ENCODE measurements at places on chromosomes 1 and 21.
A peak's percentile ranks its signal among the peaks of the same experiment; 100 is the strongest.

- DNase-seq = no peak
Measured at GRCh38 chr1:213844632-213845031, 143.1 kb upstream of the PROX1 start.

GRCh38 chr1:118979754-118980575 lies 8.2 kb downstream of the TBX15 start:
- no peak for DNase-seq

DNA sequence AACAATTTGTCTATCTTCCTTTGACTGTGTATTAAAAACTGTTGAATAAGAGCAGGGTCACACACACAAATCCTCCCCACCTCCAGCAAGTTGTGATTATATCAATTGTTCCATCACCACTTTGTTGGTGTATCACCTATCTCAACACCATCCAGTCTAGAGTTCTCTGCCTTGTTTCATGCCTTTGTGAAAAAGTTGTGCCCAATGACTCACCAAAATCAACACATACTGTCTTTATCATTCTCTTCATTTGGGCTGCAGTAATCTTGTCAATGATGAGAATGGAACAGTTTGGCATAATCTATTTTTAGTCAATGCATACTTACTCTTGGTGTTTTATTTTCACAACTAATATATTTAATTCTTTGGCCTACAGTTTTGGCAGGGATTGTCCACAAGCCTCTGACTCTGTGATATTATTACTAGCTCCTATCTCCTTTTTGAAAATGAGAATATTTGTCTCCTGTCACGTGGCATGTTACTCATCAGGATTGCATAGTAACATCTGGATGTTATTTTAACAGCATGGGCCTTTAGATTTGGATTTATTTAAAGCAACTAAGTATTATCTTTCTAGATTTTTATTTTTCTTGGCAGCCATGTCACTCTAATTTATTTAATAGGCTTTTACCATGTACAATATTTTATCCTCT lies 5.1 kb downstream of the C1orf87 start:
- DNase-seq = no peak

DNA sequence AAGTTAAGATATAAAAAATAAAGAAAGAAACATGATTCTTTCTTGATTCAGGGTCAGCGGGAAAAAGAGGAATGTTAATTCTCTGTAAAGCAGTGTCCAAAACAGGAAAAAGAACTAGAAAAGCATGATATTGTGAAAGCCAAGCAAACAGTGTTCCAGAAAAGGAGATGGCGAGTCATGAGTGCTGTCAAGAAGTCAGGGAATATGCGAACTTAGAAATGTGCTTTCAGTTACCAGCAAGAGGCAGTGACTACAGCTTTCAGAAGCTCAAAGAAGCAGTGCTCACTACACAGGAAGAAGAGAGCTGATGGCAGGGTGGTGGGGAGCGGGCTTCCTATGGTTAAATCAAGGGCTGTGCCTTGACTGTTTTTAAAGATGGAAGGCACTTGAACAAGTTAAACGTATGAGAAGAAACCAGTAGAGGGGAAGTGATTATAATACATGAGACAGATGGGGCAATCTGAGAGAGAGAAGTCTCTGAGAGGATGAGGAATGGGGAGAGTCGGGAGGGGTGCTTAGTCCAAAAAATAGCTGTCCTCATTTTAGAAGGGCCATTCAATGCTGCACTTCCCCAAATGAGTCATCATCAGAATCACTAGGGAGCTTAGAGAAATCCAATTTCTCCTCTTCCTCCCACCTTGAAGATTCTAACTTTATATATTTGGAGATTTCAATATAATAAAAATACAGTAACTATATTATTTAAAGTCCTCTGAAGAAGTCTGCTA lies 90.4 kb downstream of the KCNK1 start:
- no peak for DNase-seq

GRCh38 chr1:67191668-67192520 lies 25.6 kb downstream of the IL23R start:
- peak; percentile 69 for DNase-seq

All from hematopoietic multipotent progenitor cell treated with erythropoietin and hydrocortisone succinate and interleukin-3 and kit ligand, for 6 days (in vitro differentiated cells).